Articular chondrocyte of knee joint (primary cell): ENCODE measurements at places on chromosomes 3 and 15. TPM values are rescaled to one million over a fixed set of nuclear protein-coding genes. Genes with fewer than 3 reads are reported as not detected.

Gene ALG1L2
- total RNA-seq: 0.91 TPM in 1 of 2 replicates, not detected in the other

Gene CLEC3B
- total RNA-seq: 44.4 and 95.3 TPM in 2 replicates

Gene HRH1
- 34.6 and 41.0 TPM in 2 replicates for total RNA-seq

Gene GATM
- total RNA-seq: 0.39 and 0.76 TPM in 2 replicates

Gene COPG1
- 263 and 273 TPM in 2 replicates for total RNA-seq

Gene LRRC34
- total RNA-seq: 6.1 and 11.1 TPM in 2 replicates

Gene TMEM266
- 0.26 and 0.76 TPM in 2 replicates for total RNA-seq

Gene COLQ
- 0.97 and 1.0 TPM in 2 replicates for total RNA-seq

Gene FBXL2
- 19.5 and 22.4 TPM in 2 replicates for total RNA-seq

Gene TMEM108
- total RNA-seq: under 0.01 TPM in 1 of 2 replicates, not detected in the other

Gene RGMA
- 2.9 and 4.1 TPM in 2 replicates for total RNA-seq

Gene GOLIM4
- total RNA-seq: 59.2 and 67.3 TPM in 2 replicates

Gene IGDCC3
- not detected in 2 replicates for total RNA-seq

Gene FBXL22
- 0.22 TPM in 1 of 2 replicates, not detected in the other for total RNA-seq

Gene PTPRG
- total RNA-seq: 73.2 and 110 TPM in 2 replicates

Gene CIDEC
- not detected in 2 replicates for total RNA-seq

Gene CEMIP
- total RNA-seq: 1,480 and 1,735 TPM in 2 replicates

Gene LRRC49
- total RNA-seq: 20.3 and 22.2 TPM in 2 replicates

Gene CEP19
- 3.5 and 4.6 TPM in 2 replicates for total RNA-seq
